NCI-H2081 treated with DMSO at 0.1 percent for 48 hours (cell line): ENCODE measurements at places on chromosomes 5 and 9.

- DNase-seq, result no peak
Measured at GRCh38 chr9:105475302-105475701, 27.5 kb downstream of the FSD1L start.

DNA sequence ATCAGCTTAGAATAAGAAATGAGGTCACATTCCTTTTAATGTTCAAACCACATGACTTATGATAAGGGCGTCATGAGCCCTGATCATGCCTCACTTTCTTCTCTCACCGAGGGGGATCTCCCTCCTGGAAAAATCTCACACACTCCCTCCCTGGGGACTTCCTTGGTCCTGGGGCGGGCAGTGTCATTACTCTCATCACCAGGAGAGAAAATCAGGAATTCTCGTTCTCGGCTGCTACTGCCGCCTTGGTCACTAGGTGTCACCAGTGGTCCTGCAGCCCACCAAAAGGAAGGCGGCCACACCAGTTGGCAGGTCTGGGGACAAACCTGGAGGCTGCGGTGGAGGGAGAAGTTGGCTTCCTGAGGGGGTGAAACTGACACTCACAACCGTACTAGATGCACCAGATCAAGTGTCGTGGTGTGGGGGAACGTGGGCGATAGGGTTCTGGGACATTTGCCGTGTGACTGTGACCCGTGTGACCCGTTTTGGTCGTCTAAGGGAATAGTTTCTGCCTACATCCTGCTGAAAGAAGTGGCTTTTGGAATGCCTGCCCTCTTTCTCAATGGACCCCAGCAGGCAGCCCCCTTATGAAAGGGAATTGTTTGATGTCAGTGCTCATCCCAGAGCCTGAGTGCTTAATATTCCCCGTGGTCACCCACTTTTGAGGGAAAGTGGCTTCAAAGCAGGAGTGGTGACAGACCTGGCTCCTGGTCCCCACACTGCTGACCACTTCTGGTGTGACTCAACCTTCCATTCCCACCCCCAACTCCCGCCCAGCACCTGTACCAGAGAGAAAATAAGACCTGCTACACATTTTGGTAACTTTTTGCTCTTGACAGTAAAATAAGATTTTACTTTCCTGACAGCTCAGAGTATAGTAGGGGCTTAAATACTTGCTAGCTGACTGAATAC lies 63.2 kb downstream of the ACER2 start:
- peak; percentile 21 for DNase-seq

DNA sequence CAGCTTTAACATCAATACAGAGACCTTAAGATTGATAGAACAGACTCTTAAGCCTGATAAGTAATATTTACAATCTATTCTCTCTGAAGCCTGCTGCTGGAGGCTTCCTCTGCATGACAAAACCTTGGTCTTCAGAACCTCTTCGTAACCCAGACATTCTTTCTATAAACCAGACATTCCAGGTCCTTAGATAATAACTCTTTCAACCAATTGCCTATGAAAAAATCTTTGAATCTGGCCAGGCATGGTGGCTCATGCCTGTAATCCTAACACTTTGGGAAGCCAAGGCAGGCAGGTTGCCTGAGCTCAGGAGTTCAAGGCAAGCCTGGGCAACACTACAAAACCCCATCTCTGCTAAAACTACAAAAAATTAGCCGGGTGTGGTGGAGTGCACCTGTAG lies 327.8 kb downstream of the ENC1 start:
- no peak for DNase-seq

GRCh38 chr5:68067291-68067690 lies 148.3 kb upstream of the PIK3R1 start:
- DNase-seq, result no peak

DNA sequence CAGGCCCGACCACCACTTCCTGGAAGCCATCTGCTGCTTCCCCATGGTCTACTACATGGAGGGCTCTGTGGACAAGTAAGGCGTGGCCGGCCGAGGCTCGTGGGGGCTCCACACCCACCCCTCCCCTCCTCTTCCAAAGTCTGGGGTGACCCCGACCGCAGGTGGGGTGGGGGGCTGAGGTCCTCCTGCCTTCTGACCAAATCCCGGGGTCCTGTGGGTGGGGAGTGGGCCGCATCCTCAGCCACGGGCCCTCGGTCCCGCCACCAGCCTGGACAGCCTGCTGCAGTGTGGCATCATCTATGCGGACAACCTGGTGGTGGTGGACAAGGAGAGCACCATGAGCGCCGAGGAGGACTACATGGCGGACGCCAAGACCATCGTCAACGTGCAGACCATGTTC lies 76.4 kb downstream of the KCNT1 start:
- no peak for DNase-seq

GRCh38 chr5:36875051-36875789 lies 1.3 kb upstream of the NIPBL start:
- no peak for DNase-seq

- no peak for DNase-seq
Measured at GRCh38 chr9:76092572-76092971, 202.1 kb downstream of the PCSK5 start.
